ENCODE measurements at places on chromosomes 7 and 10.

- no peak for DNase-seq
These were observed 29.0 kb upstream of the KNDC1 start for GRCh38 chr10:133131053-133131452.

- no peak for DNase-seq
These were observed 263.0 kb downstream of the PHF14 start for GRCh38 chr7:11236680-11237079.

GRCh38 chr7:84187813-84188510 is 6.6 kb downstream of the SEMA3A start:
- no peak for DNase-seq

DNA sequence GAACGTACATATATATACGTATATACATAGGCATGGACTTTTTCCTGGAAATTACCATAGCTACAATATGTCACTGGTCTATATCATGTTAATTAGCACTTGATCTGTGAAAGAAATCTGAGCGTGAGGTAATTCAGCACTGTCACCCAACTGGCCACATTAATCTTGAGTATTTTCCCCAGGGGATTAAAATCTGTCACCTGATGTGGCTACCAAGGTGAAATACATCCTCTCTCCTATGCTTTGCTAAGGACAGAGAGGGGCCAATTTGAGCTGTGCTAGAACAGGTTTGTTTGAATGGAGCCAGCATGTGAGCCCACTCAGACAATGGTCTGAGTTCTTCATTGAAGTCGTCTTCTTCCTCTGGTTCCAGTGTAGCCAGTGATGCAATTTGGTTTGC is 33.3 kb downstream of the CYCS start:
- DNase-seq = no peak

- no peak for DNase-seq
These were observed 1.9 kb downstream of the CYP26A1 start for GRCh38 chr10:93075369-93076221.

- DNase-seq = no peak
These were observed 9.5 kb upstream of the UBE3C start for GRCh38 chr7:157129200-157129599.

DNA sequence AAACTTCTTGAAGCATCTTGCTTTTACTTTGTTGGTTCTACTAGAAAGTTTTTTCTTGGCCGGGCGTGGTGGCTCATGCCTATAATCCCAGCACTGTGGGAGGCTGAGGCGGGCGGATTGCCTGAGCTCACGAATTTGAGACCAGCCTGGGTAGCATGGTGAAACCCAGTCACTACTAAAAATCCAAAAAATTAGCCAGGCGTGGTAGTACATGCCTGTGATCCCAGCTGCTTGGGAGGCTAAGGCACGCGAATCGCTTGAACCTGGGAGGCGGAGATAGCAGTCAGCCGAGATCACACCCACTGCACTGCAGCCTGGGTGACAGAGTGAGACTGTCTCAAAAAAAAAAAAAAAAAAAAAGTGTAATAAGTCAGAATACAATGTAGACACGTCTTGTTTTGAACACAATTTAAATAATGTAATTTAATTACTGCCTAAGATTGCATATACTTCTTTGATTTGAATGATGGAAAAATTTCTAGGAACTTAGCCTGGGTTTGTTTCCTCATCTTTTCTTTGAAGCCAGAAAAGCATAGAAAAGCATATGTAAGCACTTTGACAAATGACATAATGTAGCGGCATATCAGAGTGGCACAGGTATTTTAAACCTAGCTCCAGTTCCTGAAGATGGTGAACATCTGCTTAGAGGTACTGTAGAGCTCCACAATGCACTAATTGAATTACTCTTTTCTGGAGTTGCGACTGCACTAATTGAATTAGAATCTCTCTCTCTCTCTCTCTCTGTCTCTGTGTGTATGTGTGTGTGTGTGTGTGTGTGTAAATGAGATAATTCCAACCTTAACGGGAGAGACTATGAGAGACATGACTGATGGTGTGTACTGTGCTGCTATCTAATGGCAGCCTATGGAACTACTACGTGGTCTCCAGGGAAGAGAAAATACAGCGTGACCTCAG is 87.8 kb downstream of the BTRC start:
- peak; percentile 65 for DNase-seq

DNA sequence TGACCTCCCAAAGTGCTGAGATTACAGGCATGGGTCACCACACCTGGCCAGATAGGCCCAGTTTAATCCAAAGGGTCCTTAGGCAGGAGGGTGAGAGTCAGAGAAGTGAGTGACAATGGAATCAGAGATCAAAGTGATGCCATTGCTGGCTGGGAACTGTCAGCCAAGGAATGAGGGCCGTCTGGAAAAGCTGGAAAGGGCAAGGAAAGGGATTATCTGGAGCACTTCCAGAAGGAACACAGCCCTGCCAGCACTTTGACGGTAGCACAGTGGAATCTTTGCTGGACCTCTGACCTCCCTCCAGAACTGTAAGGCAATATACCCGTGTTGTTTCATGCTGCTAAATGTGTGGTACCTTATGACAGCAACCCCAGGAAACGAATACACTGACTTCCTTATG is 11.3 kb upstream of the TAS2R40 start:
- DNase-seq = no peak

DNA sequence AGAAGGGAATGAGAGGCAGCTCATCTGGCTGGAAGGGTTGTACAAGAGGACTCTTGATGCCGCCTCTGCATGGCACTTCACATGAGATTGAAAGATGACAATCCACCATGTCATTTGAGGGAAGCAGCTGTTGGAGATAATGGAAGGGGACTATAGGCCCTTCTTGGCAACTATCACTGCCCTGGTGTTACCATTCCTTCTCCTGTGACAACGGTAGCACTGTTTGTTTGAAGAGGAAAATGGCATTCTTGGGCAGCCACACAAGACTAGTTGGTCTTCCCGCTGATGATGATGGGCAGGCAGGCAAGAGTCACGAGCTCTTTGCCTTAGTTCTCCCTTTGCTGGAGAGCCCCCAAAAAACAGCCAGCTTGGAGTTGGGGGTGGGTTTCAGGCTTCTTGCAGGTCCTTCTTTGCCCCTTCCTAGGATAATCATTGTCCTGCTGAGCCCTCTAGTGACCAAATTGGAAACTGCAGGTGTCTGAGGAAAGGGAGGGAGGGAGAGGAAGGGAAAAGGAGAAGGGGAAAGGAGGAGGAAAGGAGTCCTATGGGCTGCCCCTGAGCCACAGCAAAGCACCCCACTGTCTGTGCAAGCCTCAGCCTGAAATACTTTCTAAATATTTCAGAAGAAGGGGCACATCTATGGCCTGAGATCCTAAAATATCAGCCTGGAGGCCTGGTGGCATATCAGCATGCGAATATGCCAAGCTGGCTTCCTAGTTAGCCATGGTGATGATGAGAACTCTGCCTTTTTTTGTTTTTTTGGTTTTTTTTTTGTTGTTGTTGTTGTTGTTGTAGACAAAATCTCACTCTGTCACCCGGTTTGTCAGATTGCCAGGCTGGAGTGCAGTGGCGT is 165.6 kb upstream of the KMT2E start:
- peak; percentile 86 for DNase-seq

GRCh38 chr7:1961701-1962276 is 271.0 kb downstream of the MAD1L1 start:
- DNase-seq = no peak

DNA sequence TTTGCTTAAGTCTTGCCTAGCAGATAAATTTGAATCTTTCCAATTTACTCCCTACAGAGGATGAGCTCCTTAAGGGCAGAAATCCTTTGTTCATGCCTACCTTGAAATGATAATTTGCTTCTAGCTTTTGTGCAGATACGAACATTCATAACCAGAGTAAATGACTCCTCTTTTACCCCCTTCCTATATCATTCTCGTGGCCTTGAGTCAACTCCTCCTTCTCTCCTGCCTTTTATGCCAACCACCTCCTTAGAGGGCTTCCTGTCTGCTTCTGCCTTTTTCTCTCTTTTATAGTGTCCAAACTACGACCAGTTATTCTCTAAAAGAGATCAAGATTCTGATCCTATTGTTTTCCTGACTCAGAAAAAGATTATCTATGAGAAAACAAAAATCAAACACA is 36.4 kb downstream of the MYPN start:
- DNase-seq = no peak

DNA sequence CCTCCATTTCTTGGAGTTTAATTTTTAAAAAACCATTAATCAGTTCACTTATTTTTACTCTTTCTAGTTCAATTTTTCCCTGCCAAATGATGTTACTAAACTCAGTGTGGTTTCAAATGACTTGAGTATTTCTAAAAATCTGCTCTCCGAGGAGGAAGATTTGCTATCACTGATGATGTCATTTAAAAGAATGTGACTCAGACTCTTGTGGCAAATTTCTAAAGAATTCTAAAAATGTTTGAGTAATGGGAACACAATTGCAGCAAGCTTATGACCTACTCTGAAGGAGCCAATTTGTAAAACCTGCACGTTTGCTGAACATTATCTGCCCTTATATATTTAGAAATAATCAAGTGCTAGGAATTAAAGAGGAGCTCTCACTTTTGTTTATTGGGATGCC is 88.6 kb downstream of the SPAG6 start:
- no peak for DNase-seq

- no peak for DNase-seq
These were observed 109.2 kb upstream of the TRIM24 start for GRCh38 chr7:138350701-138351357.

- DNase-seq = no peak
These were observed 5.0 kb upstream of the HOXA13 start for GRCh38 chr7:27204851-27205322.

GRCh38 chr7:135920478-135920877 is 56.7 kb downstream of the MTPN start:
- no peak for DNase-seq

DNA sequence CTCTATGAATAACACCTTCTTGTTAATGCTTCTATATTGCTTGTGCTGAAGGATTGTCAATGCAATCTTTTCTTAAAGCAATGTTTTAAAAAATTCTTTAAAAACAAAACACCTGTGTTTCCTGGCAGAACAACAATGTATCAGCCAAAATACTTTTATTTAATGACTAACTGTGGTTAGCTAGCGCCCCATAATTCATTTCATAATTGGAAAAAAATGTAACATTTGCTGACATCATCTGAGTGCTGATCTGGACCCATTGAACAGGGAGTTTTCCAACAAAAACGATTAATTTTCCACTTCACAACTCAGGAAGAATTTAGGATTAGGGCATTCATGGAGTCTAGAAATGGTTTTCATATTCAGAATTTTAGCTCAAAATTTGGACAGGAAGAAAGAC is 137.6 kb upstream of the CDK6 start:
- DNase-seq = no peak

- no peak for DNase-seq
These were observed 176.5 kb downstream of the CSTF2T start for GRCh38 chr10:51522858-51523257.

DNA sequence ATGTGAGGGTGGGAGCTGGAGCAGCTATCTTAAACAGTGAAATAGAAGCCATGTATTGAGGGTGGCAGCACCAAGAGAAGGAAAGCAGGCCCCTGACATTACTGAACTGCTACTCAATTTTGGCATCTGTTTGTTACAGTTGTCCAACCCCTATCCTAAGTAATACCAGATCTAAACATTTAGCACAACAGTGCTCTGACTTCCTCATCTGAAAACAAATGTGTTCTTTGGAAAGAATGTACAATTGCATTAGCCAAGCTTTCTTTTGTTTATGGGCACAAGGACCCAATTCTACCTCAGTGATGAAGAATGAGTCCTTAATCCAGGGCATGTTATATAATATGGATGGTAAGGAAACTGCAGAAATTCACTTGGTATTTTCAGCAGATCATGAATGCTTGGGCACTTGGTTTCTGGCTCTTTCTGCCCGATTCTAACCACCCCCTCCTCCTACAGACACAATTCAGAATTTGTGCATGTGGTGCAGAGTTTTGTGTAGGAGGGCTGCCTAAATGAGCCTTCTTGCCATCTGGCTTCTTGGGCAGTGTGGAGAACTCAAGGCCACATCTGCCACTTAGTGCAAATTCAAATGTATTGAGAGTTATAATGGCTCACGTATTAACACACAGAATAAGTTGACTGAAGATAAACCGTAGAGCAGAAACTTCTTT is 36.9 kb upstream of the KMT2E start:
- DNase-seq = peak; percentile 13

- no peak for DNase-seq
These were observed 200.1 kb upstream of the MEOX2 start for GRCh38 chr7:15886626-15887025.

- no peak for DNase-seq
These were observed 128.7 kb downstream of the ITGB8 start for GRCh38 chr7:20459419-20459818.
